PC-9 (cell line): ENCODE measurements at places on chromosomes 11 and 22.

GRCh38 chr11:12069066-12069676 lies 41.2 kb upstream of the MICAL2 start:
- no peak for DNase-seq

- peak; percentile 60 for DNase-seq
Measured at GRCh38 chr11:31106968-31107576, 262.5 kb downstream of the DCDC1 start.

GRCh38 chr11:85974122-85974521 lies 94.8 kb downstream of the PICALM start:
- DNase-seq, result no peak

DNA sequence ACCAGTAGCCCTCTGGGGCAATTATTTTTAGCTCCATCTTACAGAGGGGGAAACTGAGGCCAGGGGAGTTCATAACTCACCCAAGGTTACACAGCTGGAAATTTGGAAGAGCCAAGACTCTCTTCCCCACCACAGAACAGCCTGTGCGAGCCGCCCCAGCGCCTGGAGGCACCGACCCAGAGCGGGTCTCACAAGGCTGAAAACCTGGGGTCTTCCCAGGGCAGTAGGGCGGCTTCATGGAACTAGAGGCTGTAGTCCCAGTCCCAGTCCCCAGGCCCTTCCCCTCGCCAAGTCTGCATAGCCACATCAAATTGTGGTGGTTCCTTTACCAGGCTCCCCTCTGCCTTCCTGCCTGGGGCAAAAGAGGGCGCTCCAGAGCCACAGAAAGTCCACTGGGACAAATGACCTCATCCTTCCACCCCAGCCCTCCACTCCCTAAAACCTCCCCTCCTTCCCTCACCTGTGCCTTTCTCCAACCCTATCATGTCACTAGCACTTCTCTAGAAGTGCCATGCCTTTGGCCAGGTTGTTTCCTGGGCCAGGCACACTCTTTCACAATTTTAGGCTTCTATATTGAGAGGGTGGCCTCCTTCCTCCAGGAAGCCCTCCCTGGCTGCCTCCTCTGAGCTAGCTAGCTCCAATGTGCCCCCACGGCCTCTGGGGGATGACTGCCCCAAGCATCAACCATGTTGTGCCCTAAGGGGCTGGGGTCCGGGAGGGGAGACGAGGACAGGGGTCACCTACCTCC lies 15.2 kb upstream of the CDC42EP1 start:
- DNase-seq, result peak; percentile 87

- DNase-seq, result peak; percentile 97
Measured at GRCh38 chr11:129639300-129639699, 176.3 kb upstream of the TMEM45B start.

DNA sequence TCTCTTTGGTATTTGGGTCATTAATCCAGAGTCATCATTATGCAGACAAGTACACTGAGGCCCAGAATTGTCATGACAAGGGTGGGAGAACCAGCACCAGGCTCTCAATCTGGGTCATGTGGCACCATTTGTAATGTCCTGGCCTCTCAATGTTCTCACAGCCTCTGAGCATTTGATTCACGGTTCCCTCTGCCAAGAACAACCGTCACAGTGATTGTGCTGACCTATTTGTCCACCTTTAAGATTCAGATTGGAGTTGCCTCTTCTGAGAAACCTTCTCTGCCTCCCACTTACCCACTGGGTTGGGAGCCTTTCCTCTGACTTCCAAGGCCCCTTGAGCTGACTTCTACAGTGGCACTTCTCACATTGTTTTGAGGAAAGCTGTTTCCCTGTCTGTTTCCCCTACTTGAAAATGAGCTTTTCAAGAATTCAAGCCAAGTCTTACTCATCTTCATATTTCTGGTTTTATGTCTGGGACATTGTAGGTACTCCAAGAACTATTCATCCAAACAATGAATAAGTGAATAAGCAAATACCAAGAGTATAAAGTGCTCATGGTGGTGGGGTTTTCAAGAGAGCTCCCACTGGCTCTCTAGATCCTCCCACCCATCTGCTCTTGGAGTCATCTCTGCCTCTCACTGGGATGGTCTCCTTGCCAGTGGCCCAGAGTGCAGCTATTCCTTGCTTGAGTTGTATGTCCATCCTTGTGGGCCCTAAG lies 126.4 kb upstream of the E2F8 start:
- no peak for DNase-seq

DNA sequence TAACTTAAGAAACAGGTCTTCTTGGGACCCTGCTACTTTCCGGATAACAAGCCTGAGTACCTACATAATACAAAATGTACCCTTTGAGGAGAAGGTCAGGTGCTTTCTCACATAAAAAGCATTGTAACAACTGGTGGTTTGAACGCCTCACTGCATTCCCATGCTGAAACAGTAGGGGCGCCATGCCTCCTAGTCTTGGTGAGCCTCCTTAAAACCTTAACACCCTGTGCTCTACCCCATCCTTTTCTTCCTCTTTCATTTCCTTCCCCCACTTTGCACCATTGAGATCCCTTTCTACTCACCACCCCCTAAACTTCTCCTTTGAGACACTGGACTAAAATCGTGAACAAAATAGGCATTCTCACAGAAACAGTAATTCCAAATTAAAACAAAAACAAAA lies 729.3 kb downstream of the NTM start:
- no peak for DNase-seq

GRCh38 chr11:102399189-102399588 lies 52.2 kb downstream of the BIRC2 start:
- no peak for DNase-seq

GRCh38 chr22:38799265-38800002 lies 5.5 kb upstream of the DNAL4 start:
- DNase-seq, result no peak

DNA sequence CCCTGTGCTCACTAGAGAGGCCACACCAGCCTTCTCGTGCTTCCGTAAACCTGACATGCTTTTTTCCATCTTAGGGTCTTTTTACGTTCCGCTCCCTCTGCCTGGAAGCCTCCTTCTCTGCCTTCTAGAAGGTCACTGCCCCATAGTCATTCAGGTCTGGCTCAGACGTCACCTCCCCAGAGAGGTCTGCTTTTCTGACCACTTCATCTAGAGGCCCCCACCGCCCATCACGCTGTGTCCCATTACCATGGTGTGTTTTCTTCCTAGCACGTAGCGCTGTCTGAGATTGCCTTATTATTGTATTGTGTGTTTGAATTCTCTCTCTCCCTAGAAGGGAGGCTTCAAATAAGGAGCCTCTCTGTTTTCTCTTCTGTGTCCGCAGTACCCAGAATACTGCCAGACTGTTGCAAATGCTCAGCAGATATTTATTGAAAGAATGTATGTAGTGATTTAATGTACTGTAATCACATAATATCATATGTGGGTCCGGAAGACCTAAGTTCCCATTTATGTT lies 10.0 kb downstream of the TAB1 start:
- DNase-seq, result no peak

DNA sequence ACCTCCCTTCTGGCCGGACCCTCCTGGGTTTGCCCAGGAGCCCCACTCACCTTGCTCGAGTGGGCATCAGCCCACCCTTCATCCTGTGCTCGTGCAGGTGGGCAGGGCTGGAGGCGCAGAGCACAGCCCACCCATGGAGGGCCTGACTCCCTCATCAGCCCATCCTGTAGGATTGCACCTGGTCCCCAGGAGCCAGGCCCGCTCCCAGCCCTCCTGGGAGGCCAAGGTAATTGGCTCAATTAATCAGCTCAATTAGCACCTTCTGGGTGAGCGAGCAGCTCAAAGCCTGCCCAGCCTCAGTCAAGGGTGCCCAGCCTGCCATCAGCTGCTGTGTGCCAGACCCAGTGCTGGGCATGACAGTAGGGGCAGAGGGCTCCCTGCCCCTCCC lies 58.1 kb upstream of the NECTIN1 start:
- no peak for DNase-seq

DNA sequence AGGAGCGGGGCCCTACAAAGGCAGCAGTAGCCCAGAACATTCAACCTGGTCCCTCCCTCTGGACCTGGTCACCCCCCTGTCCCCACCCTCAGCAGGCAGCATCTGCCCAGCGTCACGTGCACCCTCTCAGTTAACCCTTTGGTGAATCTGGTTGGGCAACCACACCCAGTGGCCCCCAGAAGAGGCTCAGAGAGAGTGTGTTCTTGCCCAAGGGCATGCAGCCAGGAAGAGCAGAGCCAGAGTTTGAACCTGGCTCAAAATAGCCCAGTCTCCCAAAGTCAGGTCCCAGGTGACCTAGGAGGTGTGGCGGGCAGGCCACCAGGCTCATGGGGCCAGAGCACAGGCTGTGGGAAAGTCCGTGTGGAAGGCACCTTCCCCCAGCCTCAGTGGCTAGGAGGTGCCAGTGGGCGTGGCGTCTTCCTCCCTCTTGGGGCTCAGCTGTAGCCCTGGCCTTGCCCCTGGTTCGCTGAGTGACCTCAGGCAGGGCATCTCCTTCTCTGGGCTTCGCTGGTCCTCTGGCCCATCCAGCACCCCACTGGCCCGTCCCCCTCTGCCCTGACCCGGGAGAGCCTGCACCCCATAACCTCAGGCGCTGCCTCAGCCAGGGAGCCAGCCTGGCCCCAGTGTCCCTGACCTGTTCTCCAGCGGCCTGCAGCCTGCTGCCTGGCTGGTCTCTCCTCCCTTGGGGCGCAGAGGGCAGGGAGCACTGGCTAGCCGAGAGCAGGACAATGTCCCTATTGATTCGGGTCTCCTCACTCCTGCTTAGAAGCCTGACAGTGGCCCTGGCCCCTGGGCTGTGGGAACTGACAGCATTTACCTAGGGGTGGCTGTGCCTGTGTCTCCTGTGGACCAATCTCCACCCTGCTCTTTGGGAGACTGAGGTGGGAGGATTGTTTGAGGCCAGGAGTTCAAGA lies 7.0 kb downstream of the ALDH3B1 start:
- peak; percentile 58 for DNase-seq

- no peak for DNase-seq
Measured at GRCh38 chr22:19659805-19660345, 54.4 kb upstream of the SEPTIN5 start.

GRCh38 chr11:96161307-96162089 lies 181.5 kb downstream of the MAML2 start:
- DNase-seq, result no peak

- peak; percentile 82 for DNase-seq
Measured at GRCh38 chr22:50474710-50475651, at the start of gene SBF1. TSS of gene SBF1 (minus strand) at chr22:50475035. CDS start at chr22:50474840, 195 bp downstream.

DNA sequence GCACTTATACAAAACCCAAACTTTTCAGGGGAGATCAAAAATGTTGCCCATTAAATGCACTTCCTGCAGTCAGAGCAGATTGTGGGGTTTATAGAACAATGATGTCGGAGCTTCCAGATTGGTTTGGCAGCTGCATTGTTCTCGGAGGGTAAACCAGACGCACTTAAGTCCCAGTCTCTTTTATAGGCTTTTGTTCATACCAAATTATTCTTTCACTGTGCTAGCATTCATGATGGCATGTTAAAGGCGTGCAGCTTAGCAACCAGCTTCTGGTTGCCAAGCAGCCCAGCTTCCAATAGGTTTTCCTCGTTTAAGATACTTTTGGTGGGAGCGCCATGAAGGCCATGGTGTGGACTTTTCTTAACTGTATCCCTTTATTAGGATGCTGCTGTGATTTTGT lies 40.9 kb downstream of the ZC3H12C start:
- DNase-seq, result peak; percentile 34

DNA sequence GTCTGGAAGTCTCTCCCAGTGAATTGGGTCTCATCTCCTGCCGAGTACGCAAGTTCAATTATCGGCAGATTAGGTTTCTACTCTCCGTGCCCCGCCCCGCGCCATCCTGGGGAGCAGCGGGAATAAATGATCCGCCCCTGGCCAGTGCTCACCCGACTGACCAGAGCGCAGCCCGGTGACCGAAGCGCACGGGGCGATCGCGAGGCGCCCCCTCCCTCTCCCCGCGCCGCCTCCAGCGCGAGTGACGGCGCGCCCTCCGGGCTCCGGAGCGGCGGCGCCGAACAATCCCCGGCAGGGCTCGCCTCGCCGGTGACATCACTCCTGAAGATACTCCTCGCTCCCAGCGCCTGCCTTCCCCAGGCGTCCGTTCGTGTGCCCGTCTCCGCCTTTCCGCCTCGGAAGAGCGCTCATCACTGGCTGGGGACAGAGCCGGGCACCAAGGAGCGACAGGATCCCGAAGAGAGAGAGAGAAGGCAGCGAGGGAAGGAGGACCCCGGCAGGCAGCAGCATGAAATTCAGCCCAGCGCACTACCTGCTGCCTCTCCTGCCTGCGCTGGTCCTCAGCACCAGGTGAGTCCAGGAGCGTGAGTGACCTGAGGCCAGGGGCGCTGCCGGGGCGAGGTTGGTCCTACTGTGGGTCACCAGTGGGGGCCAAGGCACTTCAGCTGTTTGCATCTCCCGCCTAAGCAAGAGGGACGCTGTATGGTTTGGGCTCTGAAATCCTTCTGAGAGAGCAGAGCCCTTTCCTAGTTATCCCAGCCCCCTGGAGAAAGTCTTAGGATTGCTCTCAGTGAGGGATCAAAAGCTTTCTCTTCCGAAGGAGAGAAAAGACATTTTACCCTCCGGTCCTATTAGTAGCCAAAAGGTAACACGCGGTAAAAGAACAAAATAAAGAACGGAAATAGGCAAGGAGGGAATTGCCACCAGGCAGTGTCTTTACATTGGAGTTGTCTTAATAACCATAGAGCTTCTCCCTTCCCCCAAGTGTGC lies at the start of gene LUZP2:
TSS of gene LUZP2 (plus strand) at position 318 of the 990 bp plus-strand sequence.
- peak; percentile 21 for DNase-seq

GRCh38 chr11:64715756-64716472 lies 7.1 kb downstream of the NRXN2 start:
- no peak for DNase-seq

- no peak for DNase-seq
Measured at GRCh38 chr11:113701491-113701890, 4.6 kb downstream of the TMPRSS5 start.

DNA sequence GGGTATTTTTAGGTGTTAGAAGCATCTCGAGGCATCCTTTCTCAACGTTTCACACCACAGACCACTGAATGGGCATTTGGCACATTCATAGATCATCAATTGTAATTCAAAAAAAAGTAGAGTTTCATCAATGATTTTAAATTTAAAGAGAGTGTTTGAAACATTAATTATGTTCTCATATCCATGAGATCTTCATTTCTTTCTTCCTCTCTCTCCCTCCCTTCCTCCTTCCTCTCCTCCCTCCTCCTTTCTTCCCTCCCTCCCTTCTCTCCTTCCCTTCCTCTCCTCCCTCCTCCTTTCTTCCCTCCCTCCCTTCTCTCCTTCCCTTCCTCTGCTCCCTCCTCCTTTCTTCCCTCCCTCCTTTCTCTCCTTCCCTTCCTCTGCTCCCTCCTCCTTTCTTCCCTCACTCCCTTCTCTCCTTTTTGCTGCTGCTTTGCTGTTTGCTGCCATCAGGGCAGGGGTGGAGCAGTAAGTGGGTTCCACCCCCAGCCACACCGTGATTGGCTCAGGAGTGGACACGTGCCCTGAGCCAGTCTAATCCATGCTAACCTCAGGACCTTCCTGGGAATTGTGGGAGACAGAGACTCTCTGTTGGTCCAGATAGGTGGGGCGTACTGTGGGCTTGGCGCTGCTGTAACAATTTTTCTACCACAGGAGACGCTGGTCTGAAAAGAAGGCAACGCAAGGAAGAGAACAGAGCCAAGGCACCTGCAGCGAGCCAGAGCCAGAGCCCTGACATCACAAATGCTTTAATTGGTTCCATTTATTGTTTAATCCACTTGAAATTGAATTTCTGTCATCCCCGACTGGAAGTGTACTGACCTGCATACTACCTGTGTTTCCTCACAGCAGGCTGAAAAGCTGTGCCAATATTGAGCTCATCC lies 33.7 kb upstream of the APOBEC3A start:
- peak; percentile 83 for DNase-seq

GRCh38 chr11:126748100-126748791 lies 252.3 kb downstream of the KIRREL3 start:
- DNase-seq, result no peak
